Hippocampal formation (tissue), 2 donors: ENCODE measurements at places on chromosomes 4 and X.

GRCh38 chr4:139740531-139741041 lies 75.0 kb downstream of the MGST2 start:
- peak; percentile 69 for DNase-seq

GRCh38 chr4:128225148-128225547 lies 62.5 kb downstream of the PGRMC2 start:
- DNase-seq: no peak

DNA sequence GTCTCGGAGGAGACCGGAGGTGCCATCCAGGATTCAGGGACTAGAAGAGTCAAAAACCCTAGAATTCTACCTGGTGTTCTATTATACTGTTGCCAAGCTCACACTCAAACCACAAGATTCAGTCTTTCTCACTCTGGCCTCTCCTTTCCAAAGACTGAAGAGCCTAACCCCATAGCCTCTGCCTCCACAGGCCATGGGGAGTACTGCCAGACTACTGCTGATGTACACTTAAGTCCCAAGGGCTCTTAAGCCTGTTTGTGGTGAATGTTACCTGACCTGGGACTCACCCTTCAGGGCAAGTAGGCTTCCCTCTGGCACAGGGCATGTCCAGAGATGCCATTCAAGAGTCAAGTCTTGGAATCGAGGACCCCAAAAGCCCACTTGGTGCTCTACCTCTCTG lies 58.9 kb upstream of the IRS4 start:
- DNase-seq: no peak

- peak; percentile 73 for DNase-seq
Measured at GRCh38 chr4:76087007-76087769, 12.7 kb downstream of the ART3 start.

- DNase-seq: no peak
Measured at GRCh38 chrX:7062276-7062675, 85.2 kb upstream of the STS start.

DNA sequence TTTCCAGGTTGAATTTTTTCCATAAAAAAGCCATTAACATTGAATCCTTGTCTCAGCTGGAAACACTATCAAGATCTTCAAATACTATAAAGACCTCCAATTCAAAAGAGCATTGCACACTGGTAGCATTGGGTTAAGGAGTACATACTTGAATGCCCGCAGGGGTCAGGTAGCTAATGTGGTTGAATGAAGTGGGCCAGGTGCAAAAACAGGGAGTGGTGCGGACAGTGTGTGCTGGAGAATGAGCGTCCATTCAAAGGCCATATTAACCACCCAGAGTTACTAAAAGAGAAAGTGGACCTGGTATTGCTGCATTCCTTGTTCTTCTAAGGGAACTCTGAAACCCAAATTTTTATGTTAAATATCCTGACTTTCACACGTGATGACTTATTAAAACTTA lies 91.6 kb downstream of the NYX start:
- DNase-seq: no peak

DNA sequence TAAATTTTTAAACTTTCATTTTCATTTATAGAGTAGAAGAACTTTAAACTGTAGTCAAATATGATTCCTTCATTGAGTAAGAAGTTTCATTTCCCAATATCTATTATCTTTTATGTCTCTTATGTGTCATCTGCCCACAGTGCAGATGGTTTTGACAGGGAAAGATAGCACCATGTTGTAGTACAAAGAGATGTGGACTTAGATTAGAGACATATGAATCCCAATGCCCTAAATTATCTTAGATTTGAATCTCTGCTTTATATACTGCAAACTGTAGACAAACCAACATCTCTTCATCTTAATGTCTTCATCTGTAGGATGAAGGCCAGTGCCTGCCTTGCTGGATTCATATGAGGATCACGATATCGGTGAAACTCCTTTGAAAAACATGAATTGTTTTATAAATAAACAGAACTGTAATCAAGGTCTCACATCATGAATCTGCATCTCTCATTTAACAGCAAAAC lies 217.5 kb downstream of the BANK1 start:
- no peak for DNase-seq

- DNase-seq: no peak
Measured at GRCh38 chr4:176864238-176864637, 71.5 kb upstream of the VEGFC start.

DNA sequence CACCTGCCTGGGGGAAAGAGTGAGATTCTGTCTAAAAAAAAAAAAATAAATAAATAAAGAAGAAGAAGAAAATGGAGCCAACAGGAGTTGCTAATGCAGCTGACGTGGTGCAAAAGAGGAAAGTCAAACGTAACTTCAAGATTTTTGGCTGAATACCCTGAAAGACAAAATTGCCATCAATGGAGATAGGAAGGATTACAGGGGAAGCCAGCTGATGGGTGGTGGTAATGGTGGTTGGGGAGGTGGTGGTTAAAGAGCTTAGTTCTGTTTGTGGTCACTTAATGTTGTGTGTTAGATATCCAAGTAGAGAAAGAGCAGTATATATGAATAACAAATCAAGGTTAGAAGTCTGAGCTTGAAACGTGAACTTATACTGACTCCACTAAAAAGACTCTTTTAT lies 225.4 kb downstream of the ARHGAP24 start:
- no peak for DNase-seq

DNA sequence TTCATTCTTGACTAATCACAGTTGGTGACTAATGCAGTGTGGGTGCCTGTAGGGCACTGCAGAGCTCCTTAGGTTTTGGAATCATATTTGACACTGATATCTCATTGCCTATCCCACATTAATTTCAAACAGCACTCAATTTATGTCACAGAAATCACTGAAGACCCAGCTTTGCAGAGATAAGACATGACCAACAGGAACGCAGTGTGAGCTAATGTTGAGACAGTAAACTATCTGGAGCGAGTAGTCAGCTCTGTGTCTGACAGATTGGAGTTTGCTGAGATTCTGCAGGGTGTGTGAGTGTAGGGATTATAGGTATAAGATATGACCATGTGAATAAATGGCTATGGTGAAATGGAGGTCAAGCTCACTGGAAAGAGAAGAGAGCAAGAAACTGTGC lies 1586.1 kb upstream of the AGA start:
- DNase-seq: no peak

GRCh38 chr4:54941994-54942552 lies 183.3 kb downstream of the KDR start:
- DNase-seq: no peak

GRCh38 chr4:82919386-82919785 lies 18.9 kb downstream of the THAP9 start:
- no peak for DNase-seq

- DNase-seq: no peak
Measured at GRCh38 chr4:7598939-7599790, 164.4 kb upstream of the PSAPL1 start.

- no peak for DNase-seq
Measured at GRCh38 chr4:80201252-80202151, 4.2 kb downstream of the PRDM8 start.

- peak; percentile 18 for DNase-seq
Measured at GRCh38 chr4:73729534-73730165, 10.7 kb upstream of the CXCL8 start.

DNA sequence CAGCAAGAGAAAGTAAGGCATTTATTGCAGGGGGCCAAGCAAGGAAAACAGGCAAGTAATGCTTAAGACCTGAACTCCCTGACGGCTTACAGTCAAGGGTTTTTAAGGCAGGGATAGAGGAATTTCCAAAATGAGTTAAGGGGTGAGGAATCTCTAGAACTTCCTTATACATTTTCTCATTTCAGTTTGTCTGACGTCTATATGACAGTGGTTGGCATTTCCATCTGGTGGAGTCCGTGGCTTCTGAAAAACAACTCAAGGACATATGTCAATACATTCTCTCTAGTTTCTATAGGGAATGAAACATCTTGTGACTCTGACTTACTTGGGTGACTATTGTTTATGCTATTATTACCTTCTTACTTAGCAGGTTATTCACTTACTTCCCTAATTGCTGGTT lies 19.3 kb upstream of the GUCY2F start:
- no peak for DNase-seq

GRCh38 chr4:80407246-80407645 lies 71.7 kb downstream of the CFAP299 start:
- DNase-seq: no peak

DNA sequence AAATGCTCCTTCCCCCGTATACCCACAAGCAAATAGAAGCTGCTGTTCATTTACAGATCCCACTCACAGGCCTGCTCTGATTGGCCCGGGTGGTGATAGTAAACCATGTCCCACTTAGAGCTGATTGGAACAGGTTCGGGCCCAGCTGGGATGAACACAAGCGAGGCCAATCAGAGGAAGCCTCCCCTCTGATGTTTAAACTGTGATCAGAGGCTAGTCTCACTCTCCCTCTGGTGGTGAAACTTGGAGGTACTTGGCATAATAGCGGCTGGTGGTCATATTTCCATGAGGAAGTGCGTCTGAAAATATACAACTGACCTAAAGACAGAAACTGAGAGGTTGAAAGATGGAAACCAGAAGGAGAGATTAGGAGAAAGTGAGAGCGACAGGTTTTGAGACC lies 51.5 kb upstream of the TRPC3 start:
- no peak for DNase-seq

GRCh38 chr4:184317234-184317918 lies 99.7 kb upstream of the ENPP6 start:
- no peak for DNase-seq

- no peak for DNase-seq
Measured at GRCh38 chr4:139144161-139144859, 32.7 kb downstream of the ELF2 start.

- DNase-seq: no peak
Measured at GRCh38 chr4:2811830-2812611, 19.1 kb downstream of the SH3BP2 start.

- peak; percentile 45 for DNase-seq
Measured at GRCh38 chrX:41085878-41086626, 807 bp downstream of the USP9X start.

GRCh38 chr4:84309191-84309590 lies 189.9 kb downstream of the NKX6-1 start:
- no peak for DNase-seq

DNA sequence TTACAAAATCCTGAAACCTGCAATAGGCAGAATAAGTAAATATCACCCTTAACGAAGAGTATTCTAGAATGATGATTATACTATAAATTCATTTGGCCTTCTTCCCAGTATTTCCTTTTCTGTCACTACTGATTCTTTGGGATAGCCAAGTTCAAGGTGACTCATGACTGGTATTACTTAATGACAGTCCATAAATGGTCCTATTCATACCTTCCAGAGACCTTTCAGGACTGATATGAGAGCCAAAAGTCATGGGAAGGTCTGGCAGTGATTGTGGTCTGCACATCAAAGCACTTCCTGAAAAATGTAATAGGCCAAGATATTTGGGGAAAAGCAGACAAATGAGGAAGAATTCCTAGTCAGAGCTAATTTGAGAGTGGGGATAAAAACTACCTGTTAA lies 239.6 kb upstream of the FAM47A start:
- no peak for DNase-seq

DNA sequence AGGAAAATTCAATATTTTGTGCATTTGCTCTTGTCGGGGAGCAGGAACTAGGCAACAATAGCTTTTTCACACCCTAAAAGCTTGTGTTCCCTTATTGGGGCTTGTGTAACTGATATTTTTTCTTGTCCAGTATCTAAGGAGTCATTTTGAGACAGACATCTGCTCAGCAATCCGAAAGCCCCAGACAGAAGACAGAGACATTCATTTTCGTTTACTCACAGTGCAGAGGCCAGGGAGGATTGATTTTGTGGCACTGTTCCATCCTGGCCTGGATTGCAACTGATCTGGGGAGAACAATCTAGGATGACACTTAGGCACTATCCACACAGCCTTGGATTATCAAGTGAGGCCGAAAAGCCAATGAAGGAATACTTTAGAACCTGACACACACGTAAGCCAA lies 27.4 kb upstream of the PLAC1 start:
- DNase-seq: no peak

DNA sequence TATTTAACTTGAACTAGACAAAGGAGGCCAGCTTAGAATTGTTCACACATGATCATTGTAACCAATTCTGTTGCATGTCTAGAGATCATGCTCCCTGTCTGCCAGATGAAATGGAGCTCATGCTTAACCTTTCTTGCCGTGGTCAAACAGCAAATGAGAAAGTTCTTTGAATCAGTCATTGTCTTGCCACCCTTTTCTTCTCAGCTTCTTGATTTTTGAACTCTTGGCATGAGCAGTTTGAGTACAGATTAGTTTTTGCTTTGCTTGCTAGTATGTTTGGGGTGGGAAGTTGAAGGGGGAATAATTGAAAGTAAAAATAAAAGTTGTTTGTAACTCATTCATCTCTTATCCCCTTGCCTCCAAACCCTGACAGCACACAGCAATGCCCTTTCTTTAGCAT lies 4.7 kb downstream of the MTM1 start:
- no peak for DNase-seq

- no peak for DNase-seq
Measured at GRCh38 chrX:57586360-57586759, 5.5 kb upstream of the ZXDB start.
